ENCODE measurements at places on chromosomes 2 and 18. TPM values are rescaled to one million over a fixed set of nuclear protein-coding genes. Genes with fewer than 3 reads are reported as not detected.

Gene CTAGE1
- total RNA-seq = not detected

Gene GCG
- not detected for total RNA-seq

Gene CCNYL1
- 32.1 TPM for total RNA-seq

Gene PRR30
- total RNA-seq = not detected

Gene CPLX4
- total RNA-seq = not detected

Gene SERPINB10
- total RNA-seq = not detected

Gene RNF125
- 29.2 TPM for total RNA-seq

Gene SLC40A1
- not detected for total RNA-seq

Gene MAL
- total RNA-seq = 2.6 TPM

Gene MERTK
- total RNA-seq = 8.7 TPM

Gene CD207
- total RNA-seq = not detected

Gene FAM237A
- total RNA-seq = not detected

Gene TMEM17
- total RNA-seq = 3.0 TPM

Gene ORC2
- 42.0 TPM for total RNA-seq

Gene RAB6C
- total RNA-seq = not detected

Data from GM23338 (cell line).